ENCODE measurements at places on chromosomes 7 and 10. TPM values are rescaled to one million over a fixed set of nuclear protein-coding genes. Genes with fewer than 3 reads are reported as not detected.

Gene VAX1
- not detected for total RNA-seq

Gene ANKRD61
- not detected for total RNA-seq

Gene WEE2
- not detected for total RNA-seq

Gene MRLN
- not detected for total RNA-seq

Gene GPR158
- total RNA-seq = not detected

Gene OR9A2
- total RNA-seq = not detected
